Stimulated activated CD4-positive, alpha-beta T cell treated with anti-CD3 and anti-CD28 coated beads, Interleukin-2, amount 100 ng/mL, for 24 hours (primary cell): ENCODE measurements at places on chromosomes 7 and 10.

DNA sequence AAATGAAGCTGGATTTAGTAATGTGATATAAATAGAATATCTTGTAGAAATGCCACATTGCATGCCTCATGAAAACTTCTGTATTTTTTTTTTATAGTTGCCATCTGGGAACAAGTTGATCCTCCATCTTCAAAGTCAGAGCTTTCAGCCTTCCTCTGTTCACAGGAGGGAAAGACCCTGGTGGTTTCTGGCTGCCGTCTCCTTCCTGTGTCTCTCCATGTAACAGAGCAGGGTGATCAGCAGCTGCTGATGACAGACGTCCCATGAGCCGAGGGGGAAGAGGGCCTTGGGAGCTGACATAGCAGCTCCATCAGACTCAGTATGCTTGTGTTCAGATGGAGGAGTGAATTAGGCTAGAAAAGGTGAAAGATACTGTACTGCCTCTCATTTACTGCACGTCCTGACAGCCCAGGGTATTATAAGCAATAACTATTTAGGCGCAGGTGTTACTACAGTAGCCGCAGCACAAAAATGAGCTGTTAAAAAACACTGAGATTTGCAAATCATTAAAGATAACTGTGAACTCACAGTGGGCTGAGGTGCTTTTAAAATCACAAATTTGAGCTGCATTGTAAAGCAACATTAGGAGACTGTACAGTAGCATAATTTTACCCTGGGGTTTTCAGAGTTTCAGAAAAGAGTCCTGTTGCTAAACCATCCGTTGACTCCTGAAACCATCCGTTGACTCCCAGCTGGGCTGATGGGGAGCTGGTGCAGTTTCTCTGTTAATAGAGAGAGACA, 103.3 kb downstream of the CFAP58 start:
- DNase-seq: no peak

GRCh38 chr7:130903358-130903974, 169.5 kb upstream of the KLF14 start:
- no peak for DNase-seq

- no peak for DNase-seq
Observed at GRCh38 chr10:106500925-106501525, 663.5 kb downstream of the SORCS1 start.

- no peak for DNase-seq
Observed at GRCh38 chr10:69009360-69009759, 20.8 kb downstream of the KIFBP start.
